GM12892 (cell line): ENCODE measurements at places on chromosomes 7 and 10.

DNA sequence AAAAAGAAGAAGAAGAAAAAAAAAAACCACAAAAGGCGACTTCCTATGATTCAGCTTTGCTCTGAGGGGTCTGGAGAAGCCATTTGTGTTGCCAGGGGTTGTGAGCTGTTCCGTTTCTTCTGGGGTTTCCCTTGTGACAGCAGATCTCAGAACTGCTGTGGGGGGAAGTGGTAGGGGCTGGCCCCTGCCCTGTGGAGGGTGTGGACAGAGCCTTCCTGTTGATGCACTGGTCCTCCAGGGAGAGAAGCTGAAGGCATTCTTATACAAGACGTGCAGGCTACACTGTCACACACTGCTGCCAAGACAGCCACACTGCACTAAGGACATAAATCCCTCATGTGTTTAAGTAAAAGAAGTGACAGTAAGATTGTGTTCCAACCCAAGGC, 17.3 kb upstream of the CSGALNACT2 start:
- peak; percentile 73 for DNase-seq

DNA sequence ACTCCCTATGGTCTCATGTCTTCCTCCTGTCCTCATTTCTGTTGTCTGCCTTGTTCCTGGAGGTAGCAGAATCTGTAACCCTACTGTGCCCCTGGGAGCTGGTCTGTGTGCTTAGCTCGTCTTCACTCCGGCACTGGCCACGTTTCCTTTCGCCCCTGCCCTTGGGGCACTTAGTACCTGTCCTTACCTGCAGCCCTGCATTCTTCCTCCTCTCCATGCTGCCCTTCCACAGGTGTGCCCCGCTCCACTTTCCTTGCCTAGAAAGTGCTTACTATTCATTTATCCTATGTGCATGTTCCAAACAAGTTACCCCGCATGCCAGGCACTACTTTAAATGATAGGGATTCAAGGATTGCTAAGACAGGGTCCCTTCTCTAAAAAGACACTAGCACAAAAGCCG, 199.9 kb upstream of the ZMIZ1 start:
- no peak for DNase-seq

DNA sequence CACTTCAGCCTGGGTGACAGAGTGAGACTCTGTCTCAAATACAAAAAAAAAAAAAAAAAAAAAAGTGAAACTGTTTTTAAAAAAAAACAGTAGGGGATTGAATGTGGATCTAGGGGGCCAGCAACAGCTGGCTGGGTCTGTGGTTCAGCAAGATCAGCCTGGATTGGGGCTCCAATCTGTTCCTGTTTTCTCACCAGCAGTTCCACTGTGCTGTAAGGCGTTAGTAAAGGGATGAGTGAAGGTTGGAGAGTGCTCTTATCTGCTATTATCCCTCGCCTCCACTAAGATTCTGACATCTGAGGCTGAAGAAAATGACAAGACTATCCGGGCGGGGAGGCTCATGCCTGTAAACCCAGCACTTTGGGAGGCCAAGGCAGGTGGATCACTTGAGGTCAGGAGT, 41.6 kb upstream of the GTF2IRD1 start:
- DNase-seq = no peak

DNA sequence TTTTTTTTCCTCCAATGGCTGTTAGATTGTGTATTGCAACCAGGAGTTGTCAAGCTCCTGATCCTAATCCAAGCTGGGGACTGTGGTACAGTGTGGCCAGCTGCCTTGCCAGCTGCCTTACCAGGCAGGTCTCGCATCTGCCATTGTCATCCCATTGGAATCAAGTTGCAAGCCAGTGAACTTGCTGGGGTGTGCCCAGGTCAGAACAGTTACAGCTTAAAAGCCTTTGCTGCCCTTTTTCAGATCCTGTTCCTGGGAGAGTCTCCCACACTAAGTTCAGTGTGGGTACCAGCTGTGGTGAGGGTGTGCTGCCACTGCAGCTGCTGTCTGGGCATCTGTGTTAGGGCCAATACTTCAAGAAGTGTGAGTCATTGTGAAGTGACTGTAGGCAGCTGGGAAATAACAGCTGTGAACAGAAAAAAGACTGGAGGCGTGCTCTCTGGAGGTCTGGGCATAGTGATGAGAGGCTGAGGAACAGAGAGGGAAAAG, 72.8 kb downstream of the CCNY start:
- DNase-seq = no peak

- no peak for DNase-seq
These were observed 86.8 kb downstream of the ANKRD7 start for GRCh38 chr7:118311121-118311836.

GRCh38 chr7:110531186-110531585, 559.7 kb upstream of the LRRN3 start:
- DNase-seq = no peak

DNA sequence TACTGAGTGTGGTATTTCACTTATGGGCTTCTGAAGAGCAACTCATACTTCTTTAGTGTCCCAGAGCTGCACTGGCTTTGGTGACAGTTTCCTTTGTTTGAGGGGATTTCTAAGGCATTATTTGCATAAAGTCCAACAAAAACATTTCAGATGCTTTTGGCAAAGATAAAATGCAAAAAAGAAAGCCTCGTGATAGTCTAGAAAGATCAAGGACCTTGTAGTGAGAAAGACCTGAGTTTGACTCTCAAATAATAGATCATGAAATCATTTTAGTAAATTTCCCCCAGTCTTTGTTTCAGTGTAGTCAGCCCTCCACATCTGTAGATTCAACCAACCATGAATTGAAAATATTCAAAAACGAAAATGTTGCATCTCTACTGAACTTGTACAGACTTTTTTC, 107.4 kb downstream of the EEPD1 start:
- no peak for DNase-seq

- DNase-seq = no peak
These were observed 170.8 kb upstream of the BET1 start for GRCh38 chr7:94174956-94175355.

GRCh38 chr7:24911213-24911603, 68.8 kb downstream of the OSBPL3 start:
- DNase-seq = no peak

DNA sequence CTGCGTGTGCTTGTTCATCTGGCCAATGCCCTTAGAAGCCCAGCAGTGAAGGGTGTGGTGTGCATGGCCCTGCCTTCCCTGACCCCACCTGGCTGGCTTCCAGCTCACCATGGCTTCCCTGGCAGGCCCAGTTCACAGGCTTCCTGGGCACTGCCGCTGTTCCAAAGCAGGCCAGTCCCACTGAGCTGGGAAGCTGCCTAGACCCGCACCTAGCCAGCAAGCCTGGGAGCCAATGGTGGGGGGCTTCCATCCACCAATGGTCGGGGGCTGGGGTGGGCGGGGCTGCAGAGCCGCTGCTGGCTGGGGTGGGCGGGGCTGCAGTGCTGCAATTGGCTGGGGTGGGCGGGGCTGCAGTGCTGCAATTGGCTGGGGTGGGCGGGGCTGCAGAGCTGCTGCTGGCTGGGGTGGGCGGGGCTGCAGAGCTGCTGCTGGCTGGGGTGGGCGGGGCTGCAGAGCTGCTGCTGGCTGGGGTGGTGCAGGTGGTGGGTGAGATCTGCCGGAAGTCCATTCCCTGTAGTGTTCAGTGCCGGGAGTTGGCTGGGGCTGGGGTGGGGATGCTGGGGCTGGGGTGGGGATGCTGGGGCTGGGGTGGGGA, 12.4 kb downstream of the CALY start:
- no peak for DNase-seq

GRCh38 chr7:134662871-134663205, 16.2 kb downstream of the BPGM start:
- DNase-seq = no peak

DNA sequence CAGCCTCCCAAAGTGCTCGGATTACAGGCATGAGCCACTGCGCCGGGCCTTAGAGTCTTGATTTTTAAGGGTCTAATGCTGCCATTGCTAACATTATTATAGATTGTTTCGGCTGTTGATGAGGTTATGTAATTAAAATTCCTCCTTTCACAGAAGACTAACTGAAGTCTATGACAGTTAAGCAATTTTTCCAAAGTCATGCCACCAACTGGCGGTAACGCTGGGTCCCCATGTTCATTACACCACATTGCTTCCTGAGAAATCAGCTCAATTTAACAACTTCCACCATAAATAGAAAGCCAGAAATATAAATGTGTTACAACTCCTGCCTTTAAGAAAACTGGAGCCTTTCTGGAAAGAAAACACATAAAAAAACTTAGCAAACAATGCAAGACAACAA, 3.5 kb downstream of the ERLIN1 start:
- DNase-seq = no peak

GRCh38 chr7:28017372-28017771, 163.2 kb downstream of the JAZF1 start:
- DNase-seq = no peak

DNA sequence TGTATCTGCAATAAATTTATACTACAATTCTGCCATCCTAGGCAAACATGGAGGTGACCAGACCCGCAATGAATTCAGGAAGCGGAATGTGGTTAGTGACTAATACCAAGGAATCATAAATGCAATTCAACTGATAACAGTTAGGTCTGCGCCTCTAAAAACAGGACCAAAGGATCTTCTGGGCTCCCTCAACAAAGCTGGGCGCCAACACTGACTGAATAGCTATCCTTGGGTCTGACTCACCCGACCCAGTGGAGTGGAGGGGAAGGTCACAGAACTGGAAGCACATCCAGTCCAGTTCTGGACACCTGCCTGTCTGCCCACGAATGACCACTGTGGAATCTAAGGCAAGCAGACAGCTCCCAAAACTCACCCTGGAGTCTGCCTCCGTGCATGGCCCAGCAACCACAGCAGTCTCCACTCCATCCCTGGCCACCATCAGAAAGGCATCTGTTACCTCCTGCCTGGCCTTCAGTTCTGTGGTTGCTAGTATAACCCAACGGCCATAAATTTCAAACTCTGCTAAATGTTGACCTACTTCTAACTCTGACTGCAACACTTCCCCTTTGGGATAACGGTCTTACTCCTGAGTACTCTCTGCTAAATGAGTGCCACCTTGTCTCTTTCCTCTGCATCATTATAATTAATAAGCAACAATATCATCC, 43.0 kb upstream of the DLX6 start:
- DNase-seq = no peak

DNA sequence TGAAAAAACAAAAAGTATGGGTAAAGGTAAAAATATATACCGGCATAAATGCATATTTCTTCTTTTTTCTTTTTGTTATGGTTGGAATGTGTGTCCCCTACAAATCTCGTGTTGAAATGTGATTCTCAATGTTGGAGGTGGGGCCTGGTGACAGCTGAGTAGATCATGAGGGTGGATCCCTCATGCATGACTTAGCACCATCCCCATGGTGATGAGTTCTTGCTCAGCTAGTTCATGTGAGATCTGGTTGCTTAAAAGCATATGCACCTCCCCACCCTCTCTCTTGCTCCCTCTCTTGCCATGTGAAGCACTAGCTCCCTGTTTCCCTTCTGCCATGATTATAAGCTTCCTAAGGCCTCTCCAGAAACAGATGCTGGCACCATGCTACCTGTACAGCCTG, 93.3 kb downstream of the HYCC1 start:
- no peak for DNase-seq

DNA sequence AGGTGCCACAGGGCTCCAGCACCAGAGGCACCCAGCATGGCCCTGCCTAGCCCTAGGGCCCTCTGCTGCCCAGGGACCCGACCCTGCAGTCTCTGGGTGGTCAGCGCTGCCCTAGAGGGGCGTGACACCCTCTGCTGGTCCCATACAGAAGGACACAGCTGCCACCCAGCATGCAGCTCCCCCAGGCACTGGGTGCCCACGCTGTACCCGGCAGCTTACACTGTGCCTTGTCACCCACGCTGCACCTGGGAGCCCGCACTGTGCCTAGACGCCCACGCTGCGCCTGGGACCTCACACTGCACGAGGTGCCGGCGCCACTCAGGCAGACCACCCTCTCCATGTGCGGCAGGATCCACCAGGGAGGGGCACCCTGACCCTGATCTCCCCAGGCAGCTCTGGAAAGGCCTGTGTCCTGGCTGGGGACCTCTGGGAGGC, 55.2 kb downstream of the PWWP2B start:
- DNase-seq = no peak

DNA sequence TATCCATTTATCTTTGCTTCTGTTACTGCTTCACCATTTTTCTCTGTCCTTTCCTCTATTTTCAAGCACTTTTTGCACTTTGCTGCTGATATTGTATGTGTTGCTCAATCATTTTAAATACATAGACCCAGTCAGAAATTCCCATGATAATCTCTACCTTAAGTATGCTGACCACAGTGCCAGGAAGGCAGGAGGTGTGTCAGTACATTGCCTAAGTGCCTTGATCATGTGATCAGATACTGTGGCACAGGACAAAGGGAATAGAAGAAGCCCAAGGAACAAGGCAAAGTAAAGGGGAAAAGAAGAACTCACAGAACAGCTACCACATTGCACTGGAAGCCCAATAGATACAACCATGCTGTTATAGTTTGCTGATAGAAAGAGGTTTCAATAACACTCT, 53.7 kb upstream of the CD36 start:
- DNase-seq = no peak

DNA sequence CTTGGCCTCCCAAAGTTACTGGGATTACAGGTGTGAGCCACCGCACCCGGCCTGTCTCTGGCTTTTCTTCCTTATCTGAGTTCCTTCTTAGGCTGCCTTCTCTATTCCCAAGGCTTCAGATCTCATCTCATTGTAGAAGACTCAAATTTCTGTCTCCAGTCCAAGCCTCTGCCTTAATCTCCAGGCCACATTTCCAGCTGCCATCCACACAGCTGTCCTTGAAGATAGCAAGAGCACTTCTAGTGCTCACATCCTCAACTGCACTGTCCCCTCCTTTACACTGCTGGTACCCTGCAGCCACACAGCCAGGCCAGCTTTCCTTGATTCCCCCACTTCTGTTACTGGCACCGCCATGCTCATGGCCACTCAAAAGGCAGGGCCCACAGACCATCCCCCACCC, 35.6 kb downstream of the POLL start:
- DNase-seq = no peak

DNA sequence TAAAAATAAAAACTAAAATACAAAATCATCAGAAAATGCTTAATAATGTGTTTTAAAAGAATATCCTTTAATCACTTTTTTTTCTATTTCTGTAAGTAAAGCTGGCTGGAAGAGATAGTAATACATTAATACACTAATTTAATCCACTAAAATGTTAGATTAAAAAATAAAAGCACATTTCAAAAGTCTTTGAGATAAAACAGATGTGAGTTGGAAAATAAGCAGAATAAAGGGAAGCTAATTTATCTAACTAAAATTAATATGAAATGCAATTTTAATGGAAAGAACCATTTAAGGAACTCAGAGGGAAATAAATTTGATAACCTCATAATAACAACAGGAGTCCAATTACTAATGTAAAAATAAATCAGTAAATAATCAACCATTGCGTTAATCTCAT, 774.8 kb upstream of the MBL2 start:
- no peak for DNase-seq

DNA sequence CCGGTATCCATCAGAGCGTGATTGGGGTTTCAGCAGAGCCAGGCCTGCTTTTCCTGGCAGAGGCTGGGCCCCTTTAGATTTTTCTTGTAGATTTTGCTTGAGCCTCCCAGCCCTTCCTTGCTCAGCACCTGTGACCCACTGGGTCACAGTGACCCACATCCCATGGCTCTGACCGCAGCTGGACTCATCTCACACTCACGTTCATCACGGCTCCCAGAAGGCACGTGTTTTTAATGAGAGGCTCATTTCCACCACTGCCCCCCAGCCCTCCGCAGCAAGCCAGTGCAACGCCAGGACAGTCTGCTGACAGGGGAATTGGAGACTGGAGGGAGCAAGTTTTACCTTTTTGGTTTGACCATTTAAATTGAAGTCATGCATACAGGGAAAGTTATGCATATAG, 155.7 kb downstream of the CUX1 start:
- DNase-seq = no peak

GRCh38 chr10:94069884-94070283, 76.2 kb downstream of the PLCE1 start:
- no peak for DNase-seq
